ENCODE measurements at places on chromosomes 4 and X. TPM values are rescaled to one million over a fixed set of nuclear protein-coding genes. Genes with fewer than 3 reads are reported as not detected.

DNAAF6 gene
- 1.1 TPM for total RNA-seq

NLGN3 gene
- 8.6 TPM for total RNA-seq

MAGEA8 gene
- total RNA-seq: not detected

ETDA gene
- not detected for total RNA-seq

TEC gene
- total RNA-seq: 0.43 TPM

NFKB1 gene
- 36.4 TPM for total RNA-seq

AMBN gene
- not detected for total RNA-seq

ASB12 gene
- 1.0 TPM for total RNA-seq

RADX gene
- total RNA-seq: 7.2 TPM

TASL gene
- 0.24 TPM for total RNA-seq

WDR17 gene
- total RNA-seq: 2.4 TPM

DDX53 gene
- total RNA-seq: not detected

DNA sequence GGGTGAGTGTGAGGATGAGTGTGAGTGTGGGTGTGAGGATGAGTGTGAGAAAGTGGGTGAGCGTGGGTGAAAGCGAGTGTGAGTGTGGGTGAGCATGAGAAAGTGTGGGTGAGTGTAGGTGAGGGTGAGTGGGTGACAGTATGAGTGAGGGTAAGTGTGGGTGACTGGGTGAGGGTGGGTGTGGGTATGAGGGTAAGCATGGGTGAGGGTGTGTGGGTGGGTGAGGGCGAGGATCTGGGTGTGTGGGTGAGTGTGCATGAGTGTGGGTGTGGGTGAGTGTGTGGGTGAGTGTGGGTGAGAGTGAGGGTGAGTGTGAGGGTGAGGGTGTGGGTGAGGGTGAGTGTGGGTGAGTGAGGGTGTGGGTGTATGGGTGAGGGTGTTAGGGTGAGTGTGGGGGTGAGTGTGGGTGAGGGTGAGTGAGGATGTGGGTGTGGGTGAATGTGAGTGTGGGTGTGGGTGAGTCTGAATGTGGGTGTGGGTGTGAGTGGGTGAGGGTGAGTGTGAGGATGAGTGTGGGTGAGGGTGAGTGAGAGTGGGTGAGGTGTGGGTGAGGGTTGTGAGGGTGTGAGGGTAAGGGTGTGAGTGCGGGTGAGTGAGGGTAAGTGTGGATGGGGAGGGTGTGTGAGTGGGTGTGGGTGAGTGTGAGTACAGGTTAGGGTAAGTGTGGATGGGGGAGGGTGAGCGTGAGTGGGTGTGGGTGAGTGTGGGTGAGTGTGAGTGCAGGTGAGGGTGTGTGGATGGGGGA is 48.9 kb downstream of the ING2 start:
- no peak overlapping the region for H3K27ac ChIP-seq
- no peaks in the 10 kb centered on the region for H3K27me3 ChIP-seq
- H3K36me3 ChIP-seq: no peaks in the 10 kb centered on the region
- DNase-seq: no peak
- H3K4me1 ChIP-seq: peaks cover 15% of the 10 kb centered on the region

- no peak overlapping the region for H3K27ac ChIP-seq
- H3K4me1 ChIP-seq: no peaks in the 10 kb centered on the region
- no peaks in the 10 kb centered on the region for H3K36me3 ChIP-seq
- DNase-seq: no peak
- H3K4me3 ChIP-seq: no peak overlapping the region
Observed at GRCh38 chr4:180669680-180670079, 1573.5 kb upstream of the TENM3 start.

DNA sequence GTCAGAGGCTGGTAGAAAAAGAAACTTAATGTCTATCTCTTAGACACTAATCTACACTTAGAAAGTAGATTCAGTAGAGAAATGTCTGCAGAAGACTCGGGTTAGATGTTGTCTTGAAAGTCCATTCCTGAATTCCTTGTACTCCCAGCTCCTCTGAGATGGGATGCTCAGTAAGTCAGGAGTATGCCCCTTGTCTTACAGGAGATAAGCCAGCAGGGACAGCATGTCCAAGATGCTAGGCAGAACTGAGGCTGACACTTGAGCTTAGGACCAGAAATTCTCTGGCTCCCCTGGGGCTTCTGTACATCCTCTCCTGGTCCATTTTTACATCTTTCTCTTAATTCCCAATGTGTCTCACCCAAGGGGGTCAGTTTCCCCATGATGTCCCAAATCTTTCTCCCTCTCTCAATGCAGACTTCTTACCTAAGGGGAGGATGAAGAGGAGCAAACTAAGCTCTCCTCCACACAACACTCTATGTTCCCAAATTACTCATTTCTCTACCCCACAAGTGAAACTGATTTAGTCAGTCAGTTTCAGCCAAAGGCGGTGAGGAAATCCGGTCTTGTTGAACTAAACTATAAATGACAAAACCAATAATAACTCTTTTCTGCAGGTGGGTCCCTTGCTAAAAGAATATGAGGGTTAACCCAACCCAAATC is 558.2 kb upstream of the DIPK2B start:
- H3K4me1 ChIP-seq: peaks cover 2% of the 10 kb centered on the region
- DNase-seq: no peak
- H3K36me3 ChIP-seq: no peaks in the 10 kb centered on the region
- no peaks in the 10 kb centered on the region for H3K27me3 ChIP-seq
- H3K4me3 ChIP-seq: no peak overlapping the region

DNA sequence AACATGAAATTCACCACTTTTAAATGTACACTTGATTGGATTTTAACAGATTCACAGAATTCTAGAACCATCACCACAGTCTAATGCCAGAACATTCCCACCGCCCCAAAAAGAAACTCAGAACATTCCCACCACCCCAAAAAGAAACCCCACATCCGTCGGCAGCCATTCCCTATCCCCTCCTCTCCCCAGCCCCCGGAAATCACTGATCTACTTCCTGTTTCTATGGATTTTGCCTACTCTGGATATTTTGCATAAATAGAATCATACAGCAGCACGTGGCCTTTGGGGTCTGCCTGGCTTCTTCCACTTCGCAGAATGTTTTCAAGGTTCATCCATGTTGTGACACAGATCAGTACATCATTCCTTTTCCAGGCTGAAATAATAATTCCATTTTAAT is 79.3 kb downstream of the PPP2R2C start:
- H3K27ac ChIP-seq: no peak overlapping the region
- H3K4me1 ChIP-seq: no peaks in the 10 kb centered on the region
- no peak overlapping the region for H3K4me3 ChIP-seq
- H3K27me3 ChIP-seq: no peaks in the 10 kb centered on the region
- no peak for DNase-seq

- H3K36me3 ChIP-seq: no peaks in the 10 kb centered on the region
- H3K4me3 ChIP-seq: no peak overlapping the region
- H3K27ac ChIP-seq: no peak overlapping the region
- no peaks in the 10 kb centered on the region for H3K27me3 ChIP-seq
- no peaks in the 10 kb centered on the region for H3K4me1 ChIP-seq
Observed at GRCh38 chr4:153205757-153206156, 1.5 kb downstream of the TRIM2 start.

- no peak overlapping the region for H3K27ac ChIP-seq
- H3K4me3 ChIP-seq: no peak overlapping the region
- H3K36me3 ChIP-seq: no peaks in the 10 kb centered on the region
- DNase-seq: no peak
Observed at GRCh38 chr4:39498727-39499020, 28.6 kb downstream of the UGDH start.

GRCh38 chr4:123291329-123291728 is 105.3 kb upstream of the SPRY1 start:
- no peak overlapping the region for H3K4me3 ChIP-seq
- no peak for DNase-seq
- H3K4me1 ChIP-seq: no peaks in the 10 kb centered on the region
- H3K36me3 ChIP-seq: no peaks in the 10 kb centered on the region

- DNase-seq: no peak
- H3K4me3 ChIP-seq: no peak overlapping the region
- H3K27me3 ChIP-seq: no peaks in the 10 kb centered on the region
Observed at GRCh38 chr4:26984896-26985295, 124.3 kb downstream of the STIM2 start.

GRCh38 chrX:139692506-139692849 is 15.5 kb downstream of the MCF2 start:
- H3K4me1 ChIP-seq: no peaks in the 10 kb centered on the region
- peak overlapping the region; percentile 36 for H3K4me3 ChIP-seq
- no peak overlapping the region for H3K27ac ChIP-seq
- peak; percentile 10 for DNase-seq
- no peaks in the 10 kb centered on the region for H3K36me3 ChIP-seq
- no peaks in the 10 kb centered on the region for H3K27me3 ChIP-seq

DNA sequence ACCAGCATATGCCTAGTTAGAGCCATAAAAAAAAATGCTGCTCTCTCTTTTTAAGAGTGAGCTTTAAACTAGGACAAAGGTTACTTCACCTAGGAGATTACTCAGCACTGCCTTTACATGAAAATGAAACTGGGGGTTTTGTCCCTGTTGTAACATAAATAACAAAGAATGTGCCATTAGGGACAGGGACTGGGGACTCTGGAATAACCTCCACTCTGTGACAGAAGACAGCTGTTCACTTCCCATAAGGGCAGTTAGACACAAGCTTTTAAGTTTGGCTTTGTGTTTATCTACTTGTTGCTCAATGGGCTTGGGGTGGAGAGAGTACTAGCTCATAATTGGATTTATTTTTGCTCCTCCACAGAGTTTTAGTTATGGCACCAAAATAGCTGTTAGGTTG is 11.9 kb downstream of the ENPEP start:
- H3K4me3 ChIP-seq: no peak overlapping the region
- H3K27me3 ChIP-seq: no peaks in the 10 kb centered on the region
- no peak overlapping the region for H3K27ac ChIP-seq
- H3K4me1 ChIP-seq: no peaks in the 10 kb centered on the region
- no peaks in the 10 kb centered on the region for H3K36me3 ChIP-seq

DNA sequence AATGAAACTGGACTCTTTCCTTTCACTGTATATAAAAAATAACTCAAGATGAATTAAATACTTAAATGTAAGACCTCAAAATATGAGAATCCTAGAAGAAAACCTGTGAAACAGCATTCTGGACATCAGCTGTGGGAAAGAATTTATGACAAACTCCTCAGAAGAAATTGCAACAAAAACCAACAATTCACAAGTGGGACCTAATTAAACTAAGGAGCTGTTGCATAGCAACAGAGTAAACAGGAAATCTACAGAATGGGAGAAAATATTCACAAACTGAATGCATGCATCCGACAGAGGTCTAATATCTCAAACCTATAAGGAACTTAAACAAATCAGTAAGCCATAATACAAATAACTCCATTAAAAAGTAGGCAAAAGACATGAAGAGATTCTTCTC is 851.7 kb upstream of the PCDH10 start:
- no peak overlapping the region for H3K4me3 ChIP-seq
- H3K4me1 ChIP-seq: no peaks in the 10 kb centered on the region
- DNase-seq: no peak

GRCh38 chr4:100811046-100811445 is 293.2 kb upstream of the EMCN start:
- H3K27ac ChIP-seq: no peak overlapping the region
- no peaks in the 10 kb centered on the region for H3K27me3 ChIP-seq
- H3K36me3 ChIP-seq: no peaks in the 10 kb centered on the region
- H3K4me3 ChIP-seq: no peak overlapping the region

DNA sequence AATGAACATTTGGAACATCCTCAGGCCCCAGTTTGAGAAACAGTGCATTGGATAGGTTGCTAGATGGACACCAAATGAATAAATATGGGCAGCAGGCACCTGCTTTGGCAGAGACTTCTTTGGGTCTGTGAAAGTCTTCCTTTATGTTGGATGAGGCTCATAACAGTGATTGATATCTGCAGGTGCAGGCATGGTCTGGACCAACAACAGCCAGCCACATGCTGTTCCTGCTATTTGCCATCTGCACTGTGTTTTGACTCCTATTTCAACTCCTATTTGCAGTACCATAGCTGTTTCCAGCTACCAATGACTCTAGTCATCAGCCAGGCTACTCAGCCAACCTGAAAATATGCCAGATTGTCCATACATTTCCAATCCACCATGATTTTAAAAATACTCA is 60.9 kb downstream of the ANAPC4 start:
- H3K4me1 ChIP-seq: peaks cover 8% of the 10 kb centered on the region
- H3K4me3 ChIP-seq: no peak overlapping the region
- DNase-seq: no peak
- no peaks in the 10 kb centered on the region for H3K36me3 ChIP-seq
- no peak overlapping the region for H3K27ac ChIP-seq
- H3K27me3 ChIP-seq: no peaks in the 10 kb centered on the region

DNA sequence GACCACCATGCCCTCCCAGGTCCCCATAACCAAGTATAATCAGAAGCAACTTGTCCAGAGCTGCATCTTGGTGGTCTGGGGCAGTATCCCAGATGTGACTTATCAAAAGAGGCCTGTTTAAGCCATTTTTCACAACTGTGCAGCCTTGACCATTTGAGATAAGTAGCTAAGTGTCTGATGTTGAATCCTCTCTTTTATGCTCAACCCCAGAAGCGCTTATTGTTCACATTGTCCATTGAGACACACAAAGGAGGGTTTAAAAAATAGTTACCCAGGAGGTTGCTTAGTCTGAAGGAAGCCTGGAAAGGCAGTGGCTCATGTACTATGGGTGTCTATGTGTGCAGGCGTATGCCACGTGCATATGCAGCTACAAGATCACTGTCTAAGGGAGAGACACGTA is 27.0 kb downstream of the ENPP6 start:
- H3K27me3 ChIP-seq: no peaks in the 10 kb centered on the region
- no peak for DNase-seq
- H3K27ac ChIP-seq: no peak overlapping the region
- no peaks in the 10 kb centered on the region for H3K4me1 ChIP-seq
- no peak overlapping the region for H3K4me3 ChIP-seq

- H3K4me1 ChIP-seq: peaks cover 1% of the 10 kb centered on the region
- no peaks in the 10 kb centered on the region for H3K36me3 ChIP-seq
- DNase-seq: no peak
- no peak overlapping the region for H3K27ac ChIP-seq
Observed at GRCh38 chr4:73211968-73212367, 46.6 kb downstream of the ANKRD17 start.

GRCh38 chr4:185219551-185220344 is 10.3 kb downstream of the SNX25 start:
- peaks cover 14% of the 10 kb centered on the region for H3K4me1 ChIP-seq
- no peaks in the 10 kb centered on the region for H3K27me3 ChIP-seq
- H3K4me3 ChIP-seq: no peak overlapping the region
- DNase-seq: peak; percentile 73

- no peak for DNase-seq
- no peak overlapping the region for H3K4me3 ChIP-seq
- H3K36me3 ChIP-seq: no peaks in the 10 kb centered on the region
- H3K27ac ChIP-seq: no peak overlapping the region
- H3K27me3 ChIP-seq: no peaks in the 10 kb centered on the region
- peaks cover 2% of the 10 kb centered on the region for H3K4me1 ChIP-seq
Observed at GRCh38 chrX:24285082-24285481, 28.8 kb downstream of the SUPT20HL2 start.
